ENCODE measurements at places on chromosomes 5 and 9.
A peak's percentile ranks its signal among the peaks of the same experiment; 100 is the strongest.

GRCh38 chr9:121700165-121700831 lies 48.9 kb downstream of the DAB2IP start:
- DNase-seq = peak; percentile 78

- no peak for DNase-seq
Measured at GRCh38 chr5:72383726-72384125, 63.6 kb downstream of the PTCD2 start.

GRCh38 chr5:16865151-16865550 lies 70.9 kb downstream of the MYO10 start:
- DNase-seq = no peak

- DNase-seq = no peak
Measured at GRCh38 chr5:37792975-37793631, 46.7 kb downstream of the GDNF start.

DNA sequence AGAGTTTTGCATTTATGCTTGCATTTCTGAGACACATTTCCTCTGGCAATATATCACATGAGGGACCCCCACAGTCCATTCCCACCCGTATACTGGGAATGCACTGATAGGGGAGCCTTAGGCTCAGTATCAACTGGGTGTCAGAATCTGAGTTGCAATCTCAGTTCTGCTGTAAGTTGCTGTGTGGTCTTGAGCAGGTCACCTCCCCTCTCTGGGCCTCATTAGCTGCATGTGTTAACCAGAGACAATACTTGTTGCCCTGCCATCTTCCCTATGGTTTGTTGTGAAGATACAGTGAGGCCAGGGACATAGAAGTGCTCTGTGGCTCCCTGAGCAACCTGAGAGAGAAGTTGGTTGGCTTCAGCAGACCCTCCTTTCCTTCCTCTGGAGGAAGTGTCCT lies 55.7 kb upstream of the TGFBR1 start:
- no peak for DNase-seq

DNA sequence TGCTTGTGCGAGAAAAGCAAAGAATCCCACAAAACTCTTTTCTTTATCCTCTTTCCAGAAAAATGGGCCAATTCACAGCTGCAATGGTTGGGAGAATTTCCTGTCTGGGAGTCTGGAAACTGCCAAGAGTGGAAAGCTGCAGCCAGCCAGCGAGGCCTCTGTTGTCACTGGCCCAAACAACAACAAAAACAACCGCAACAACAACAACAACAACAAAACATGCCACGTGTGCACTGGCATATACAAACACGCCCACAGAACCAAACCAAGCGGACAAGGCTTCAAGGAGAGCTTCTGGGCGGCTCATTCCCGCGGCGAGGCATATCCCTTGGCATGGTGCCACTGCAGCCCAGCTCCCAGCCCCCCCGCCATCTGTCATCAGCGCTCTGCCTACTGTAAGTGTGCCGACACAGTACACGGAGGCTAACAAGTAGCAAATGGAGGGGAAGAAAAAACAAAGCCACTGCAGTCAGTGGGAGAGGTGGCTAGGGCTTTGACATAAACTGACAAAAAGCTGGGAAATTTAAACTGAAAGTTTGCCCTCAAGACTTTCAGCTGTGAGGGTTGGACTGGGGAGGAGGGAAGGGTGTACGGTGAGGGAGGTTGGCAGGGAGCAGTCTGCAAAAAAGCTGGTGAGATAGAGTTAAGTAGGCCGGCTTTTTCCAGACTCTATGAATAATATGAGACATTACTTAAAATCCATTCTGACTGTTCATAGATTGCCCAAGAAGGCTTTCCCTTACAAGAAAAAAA lies 165.0 kb upstream of the ZNF462 start:
- peak; percentile 89 for DNase-seq

DNA sequence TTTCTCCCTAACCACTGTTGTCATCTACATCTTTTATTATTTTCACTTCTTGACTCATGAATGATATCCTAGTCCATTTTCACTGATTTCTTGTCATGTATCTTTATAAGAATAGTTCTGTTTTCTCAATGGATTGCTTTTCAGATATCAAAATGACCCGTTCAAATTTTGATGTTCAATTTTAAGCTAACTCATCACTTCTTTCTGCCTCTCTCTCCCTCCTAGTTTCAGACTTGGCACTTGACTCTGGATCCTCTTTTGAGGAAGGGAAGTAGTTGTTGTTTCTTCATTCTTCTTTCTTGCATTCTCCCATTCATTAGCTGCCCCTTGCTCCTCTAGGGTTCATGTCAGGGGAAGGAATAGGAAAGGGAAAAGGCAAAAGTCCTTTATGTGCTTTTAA lies 23.7 kb downstream of the CSNK1G3 start:
- DNase-seq = no peak

DNA sequence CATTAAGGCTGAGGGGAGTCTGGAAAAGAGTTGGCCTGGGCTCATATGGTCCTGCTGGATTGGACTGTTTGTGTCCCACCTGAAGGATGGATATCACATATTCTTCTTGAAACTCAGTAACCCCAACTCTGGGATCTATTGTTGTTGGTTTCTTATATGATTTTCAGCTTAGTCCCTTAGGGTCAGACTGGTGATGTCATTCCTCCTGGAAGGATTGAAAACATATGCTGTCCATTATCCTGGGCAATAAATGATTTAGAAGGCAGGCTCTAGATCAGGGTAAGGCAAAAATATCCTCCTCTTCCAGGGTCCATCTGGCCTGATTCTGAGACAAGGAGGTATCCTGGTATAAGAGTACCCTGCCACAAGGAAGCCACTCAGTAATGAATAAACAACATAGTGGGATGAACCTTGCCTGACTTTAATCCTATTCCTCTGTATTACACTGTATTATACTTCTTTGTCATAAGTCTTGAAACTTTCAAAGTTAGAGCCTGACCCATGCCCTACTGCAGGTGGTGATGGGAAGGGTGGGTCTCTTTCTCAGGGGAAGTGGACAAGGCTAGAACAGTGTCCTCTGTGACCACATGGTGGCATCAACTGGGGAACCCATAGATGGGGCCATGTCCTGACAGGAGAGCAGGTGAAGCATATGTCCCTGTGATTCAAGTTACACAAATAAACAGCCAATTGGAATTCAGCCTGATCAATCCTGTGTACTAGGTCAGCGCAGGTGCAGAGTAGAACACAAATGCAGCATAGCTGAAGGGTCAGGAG lies 454.4 kb upstream of the TRPC7 start:
- DNase-seq = peak; percentile 20

- no peak for DNase-seq
Measured at GRCh38 chr5:125311743-125312142, 565.3 kb upstream of the ZNF608 start.

- no peak for DNase-seq
Measured at GRCh38 chr9:134728801-134729495, 87.3 kb downstream of the COL5A1 start.

- peak; percentile 45 for DNase-seq
Measured at GRCh38 chr9:133120501-133121197, 391 bp downstream of the RALGDS start.

GRCh38 chr5:40603378-40603777 lies 76.3 kb upstream of the PTGER4 start:
- DNase-seq = peak; percentile 6

- DNase-seq = no peak
Measured at GRCh38 chr5:149223081-149223848, 48.4 kb upstream of the AFAP1L1 start.

DNA sequence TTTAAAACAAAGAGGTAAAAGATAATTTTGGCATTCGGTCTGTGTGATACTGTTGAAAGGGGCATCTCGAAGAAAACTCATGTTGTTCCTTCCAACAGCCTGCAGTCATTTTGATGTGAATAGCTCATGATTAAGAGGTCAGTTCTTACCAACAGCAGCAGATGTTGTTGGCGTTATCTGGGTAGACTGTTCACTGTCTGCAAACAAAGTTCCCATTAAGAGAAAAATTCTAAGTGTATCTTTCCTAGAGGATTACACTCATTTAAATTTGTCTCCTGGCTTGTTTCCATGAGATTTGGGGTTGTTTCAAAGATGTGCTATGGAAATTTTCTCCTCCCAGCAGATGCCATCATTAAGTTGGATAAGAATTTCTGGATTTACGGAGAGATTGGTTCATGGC lies 138.2 kb upstream of the RORB start:
- no peak for DNase-seq

GRCh38 chr5:135117590-135117989 lies 83.6 kb upstream of the PITX1 start:
- DNase-seq = no peak

GRCh38 chr9:86859056-86859455 lies 88.2 kb downstream of the GAS1 start:
- no peak for DNase-seq

DNA sequence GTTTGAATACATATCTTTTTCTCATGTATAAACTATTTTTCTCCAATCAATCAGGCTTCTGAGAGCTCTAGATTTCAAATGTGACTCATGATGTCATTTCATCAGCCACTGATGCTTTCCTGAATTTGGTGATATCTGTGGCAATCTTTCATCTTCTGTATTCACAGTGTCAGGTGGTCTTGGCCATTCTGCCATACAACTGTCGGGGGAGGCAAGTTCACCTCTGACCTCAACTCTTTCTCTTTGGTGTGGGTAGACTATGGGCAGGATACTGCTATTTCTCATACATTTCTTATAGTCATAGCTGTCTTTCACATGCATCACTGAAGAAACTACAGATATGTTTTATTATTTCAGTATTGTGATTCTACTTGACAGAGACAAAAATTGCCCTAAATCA lies 414.1 kb upstream of the MEF2C start:
- no peak for DNase-seq

DNA sequence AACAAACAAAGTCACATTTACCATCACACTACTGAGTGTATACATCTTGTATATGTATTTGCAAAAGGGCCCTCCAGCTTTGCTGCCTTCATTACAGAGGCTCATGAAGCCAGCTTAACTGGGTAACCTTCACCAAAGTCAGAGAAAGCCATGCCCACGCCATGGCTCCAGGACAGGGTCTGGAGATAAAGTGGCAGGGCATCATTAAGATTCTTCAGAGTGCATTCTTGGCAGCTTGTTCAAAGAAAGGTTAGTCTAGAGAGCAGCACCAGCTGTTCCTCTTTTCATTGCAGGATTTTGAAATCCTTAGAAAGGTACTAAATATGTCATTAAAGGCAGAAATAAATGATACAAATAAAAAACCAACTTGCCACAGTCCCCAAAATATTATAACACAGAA lies 333.2 kb downstream of the NDUFS4 start:
- DNase-seq = no peak

GRCh38 chr5:173866858-173867679 lies 21.1 kb upstream of the CPEB4 start:
- DNase-seq = no peak

DNA sequence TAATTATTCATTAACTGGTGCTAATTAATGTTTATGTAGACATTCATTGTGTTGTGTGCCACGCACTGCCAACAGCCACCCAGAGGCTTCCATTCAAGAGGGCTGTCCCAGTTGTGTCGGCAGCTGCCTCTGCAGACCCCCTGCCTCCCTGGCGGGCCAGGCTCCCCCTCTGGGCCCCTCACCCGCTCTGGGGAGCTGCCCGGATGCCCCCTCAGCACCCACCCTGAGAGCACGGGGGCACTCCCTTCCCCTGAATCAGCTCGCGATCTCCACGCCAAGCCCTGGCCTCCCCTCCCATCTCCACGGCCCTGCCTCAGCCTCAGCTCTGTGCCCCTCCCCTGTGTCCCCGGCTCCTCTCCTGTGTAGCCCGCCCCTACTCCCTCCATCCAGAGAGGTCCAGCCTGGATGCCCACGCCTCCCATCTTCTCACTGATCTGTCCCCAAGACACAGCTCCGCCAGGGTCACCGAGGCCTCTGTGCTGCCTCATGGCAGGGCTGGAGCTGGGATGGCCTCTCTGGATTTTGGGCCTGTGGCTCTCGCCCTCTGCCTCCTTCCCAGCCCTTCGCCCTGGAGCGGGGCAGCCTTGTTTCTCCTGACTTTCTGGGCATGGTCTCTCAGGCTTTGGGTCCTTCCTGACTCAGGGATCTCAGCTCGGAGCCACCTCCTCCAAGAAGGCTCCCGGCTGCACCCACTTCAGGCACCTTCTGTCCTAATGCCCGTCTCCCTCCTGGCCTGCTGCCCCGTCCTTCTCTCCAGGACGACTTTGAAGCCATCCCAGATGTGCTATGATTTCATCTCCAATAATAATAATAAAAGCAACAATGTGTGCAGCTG lies 16.0 kb upstream of the SLC9A3 start:
- no peak for DNase-seq

DNA sequence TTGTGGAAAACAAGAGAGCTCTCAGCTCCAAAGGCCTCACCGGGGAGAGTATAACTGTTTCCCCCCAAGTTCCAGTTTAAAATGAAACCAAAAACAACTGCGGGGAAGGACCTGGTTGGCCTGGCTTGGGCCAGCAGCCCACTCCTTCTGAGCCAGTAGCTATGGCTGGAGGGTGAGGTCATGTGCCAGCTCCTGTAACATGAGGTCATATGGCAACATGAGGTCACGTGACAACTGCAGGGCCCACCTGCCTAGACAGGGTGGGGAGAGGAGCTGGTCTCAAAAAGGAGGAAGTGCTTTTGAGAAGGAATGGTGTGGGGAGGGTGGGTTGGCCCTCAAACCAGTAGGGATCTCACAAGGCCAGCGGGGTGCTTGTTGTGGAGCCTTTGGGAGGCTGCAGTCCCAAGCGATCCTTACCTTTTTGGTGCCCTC lies 29.3 kb upstream of the CRB2 start:
- DNase-seq = no peak

- DNase-seq = no peak
Measured at GRCh38 chr9:78074385-78075291, 43.0 kb upstream of the GNAQ start.

DNA sequence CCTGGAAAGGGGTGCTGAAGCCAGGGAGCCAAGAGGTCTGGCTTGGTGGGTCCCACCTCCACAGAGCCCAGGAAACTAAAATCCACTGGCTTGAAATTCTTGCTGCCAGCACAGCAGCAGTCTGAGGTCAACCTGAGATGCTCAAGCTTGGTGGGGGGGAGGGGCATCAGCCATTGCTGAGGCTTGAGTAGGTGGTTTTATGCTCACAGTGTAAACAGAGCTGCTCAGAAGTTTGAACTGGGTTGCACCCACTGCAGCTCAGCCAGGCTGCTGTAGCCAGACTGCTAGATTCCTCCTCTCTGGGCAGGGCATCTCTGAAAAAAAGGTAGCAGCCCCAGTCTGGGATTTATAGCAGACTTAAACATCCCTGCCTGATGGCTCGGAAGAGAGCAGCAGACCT lies 55.5 kb upstream of the FBXL17 start:
- DNase-seq = peak; percentile 30

- peak; percentile 3 for DNase-seq
Measured at GRCh38 chr5:132056610-132057497, 3.6 kb upstream of the IL3 start.

Measured in WERI-Rb-1 (cell line).